NCI-H460 (cell line): ENCODE measurements at places on chromosomes 1 and 21.

GRCh38 chr1:159071970-159072582 lies 4.5 kb downstream of the AIM2 start:
- DNase-seq, result peak; percentile 72

GRCh38 chr1:224500796-224501195 lies 66.2 kb upstream of the WDR26 start:
- DNase-seq, result no peak

DNA sequence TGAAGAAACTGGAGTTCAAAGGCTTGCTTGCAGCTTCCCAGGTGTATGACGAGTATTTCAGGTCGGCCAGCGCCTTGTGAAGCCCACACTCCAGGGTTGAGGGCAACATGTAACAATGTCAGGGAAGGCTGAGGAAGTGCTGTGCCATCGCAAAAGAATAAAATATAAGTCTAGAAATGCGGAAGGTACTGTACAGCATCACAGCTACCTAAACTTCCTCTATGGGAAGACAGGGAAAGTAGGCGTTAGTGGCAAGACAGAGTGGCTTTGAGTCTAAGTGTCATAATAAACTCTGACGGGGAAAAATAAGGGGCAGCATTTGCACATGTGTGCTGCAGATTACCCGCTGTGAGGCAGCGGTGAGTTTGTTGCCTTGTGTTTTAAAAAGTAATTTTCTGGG lies 28.9 kb downstream of the DOP1B start:
- DNase-seq, result no peak

DNA sequence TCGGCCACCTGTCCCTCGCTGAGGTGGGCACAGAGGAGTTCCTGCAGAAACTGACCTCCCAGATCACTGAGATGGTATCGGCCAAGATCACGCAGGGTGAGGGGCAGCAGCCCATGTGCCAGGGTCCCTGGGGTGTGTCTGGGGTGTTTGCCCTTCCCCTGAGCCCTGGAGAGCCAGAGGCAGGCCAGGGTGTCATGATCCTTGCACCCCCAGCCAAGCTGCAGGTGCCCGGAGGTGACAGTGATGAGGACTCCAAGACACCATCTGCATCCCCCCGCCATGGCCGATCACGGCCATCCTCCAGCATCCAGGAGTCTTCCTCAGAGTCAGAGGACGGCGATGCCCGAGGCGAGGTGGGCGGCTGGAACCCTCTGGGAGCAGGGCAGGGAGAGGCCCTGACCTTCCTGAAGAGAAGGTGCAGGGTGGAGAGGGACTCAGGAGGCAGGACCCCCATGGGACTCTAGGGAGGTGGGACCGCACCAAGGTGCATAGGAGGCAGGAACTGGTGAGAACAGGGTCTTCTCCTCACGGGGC lies 69.5 kb downstream of the TRIM11 start:
- DNase-seq, result no peak

GRCh38 chr1:47839433-47839760 lies 157.8 kb downstream of the TRABD2B start:
- DNase-seq, result no peak

GRCh38 chr1:192839162-192840066 lies 30.6 kb downstream of the RGS2 start:
- DNase-seq, result no peak

GRCh38 chr1:86504895-86505563 lies 36.3 kb downstream of the CLCA1 start:
- DNase-seq, result no peak

DNA sequence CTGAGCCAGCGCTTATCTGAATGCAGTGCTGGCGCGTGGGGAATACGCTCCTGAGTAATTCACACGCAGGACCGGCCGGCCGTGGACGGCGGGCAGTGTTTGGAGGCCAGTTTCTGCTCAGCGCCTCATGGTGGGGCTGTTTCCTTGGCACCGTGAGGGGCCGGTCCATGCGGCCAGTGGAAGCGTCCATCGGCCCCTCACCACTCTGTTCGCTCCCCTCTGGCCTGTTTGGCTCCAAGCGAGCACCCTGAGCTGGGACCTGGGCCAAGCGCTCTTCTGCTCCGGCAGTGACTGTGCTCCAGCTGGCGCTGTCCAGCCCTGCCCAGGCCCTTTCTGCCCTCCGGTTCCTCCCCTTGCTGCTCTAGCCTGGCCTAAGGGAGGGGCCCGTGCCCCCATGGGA lies 16.3 kb upstream of the PLCH2 start:
- no peak for DNase-seq

- DNase-seq, result no peak
Measured at GRCh38 chr1:165910764-165911421, 83.5 kb downstream of the UCK2 start.

- DNase-seq, result no peak
Measured at GRCh38 chr1:201269900-201270410, 13.4 kb upstream of the PKP1 start.
